ENCODE measurements at places on chromosomes 3 and 15.

GRCh38 chr3:186362988-186363387 lies 954 bp upstream of the DGKG start:
- DNase-seq = no peak

GRCh38 chr3:58560771-58561311 lies 16.4 kb downstream of the FAM107A start:
- no peak for DNase-seq

- no peak for DNase-seq
These were observed 671.1 kb downstream of the TBL1XR1 start for GRCh38 chr3:176526225-176526624.

DNA sequence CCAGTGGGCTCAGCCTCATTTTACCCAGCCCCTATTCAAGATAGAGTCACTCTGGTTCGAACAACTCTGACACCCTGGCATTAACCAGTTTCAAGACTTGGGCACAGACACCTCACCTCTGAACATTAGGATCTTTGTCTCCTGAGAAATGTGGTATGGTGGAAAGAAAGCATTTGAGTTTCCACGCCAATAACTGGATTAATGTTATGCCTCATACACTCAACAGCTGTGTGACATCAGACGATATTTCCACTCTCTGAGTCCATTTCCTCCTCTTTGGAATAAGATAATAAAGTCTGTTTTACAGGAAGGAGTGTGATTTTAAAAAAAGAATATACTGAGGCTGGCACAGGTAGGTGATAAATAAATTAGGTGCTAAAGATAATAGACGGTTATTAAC lies 121.3 kb upstream of the CHL1 start:
- no peak for DNase-seq

- DNase-seq = no peak
These were observed 94.4 kb downstream of the TMCO5A start for GRCh38 chr15:38028869-38029268.

DNA sequence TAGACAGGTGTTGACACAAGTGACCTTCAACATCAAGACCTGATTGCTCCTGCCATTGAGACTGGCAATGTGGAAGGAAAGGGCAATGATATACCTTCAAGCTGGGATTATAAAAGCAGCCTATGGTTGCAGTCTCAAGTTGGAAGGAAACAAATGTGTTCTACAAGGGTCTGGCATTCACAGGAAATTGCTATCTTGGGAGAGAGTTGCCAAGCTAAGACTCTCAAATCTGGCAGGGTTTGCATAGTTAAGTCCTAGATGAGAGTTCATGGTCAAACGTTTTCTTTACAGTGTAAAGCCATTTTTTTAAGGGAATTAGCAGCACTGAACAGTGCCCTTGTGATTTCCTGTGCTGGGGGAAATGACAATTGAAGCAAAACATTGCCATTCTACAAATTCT lies 546.9 kb upstream of the CFAP20DC start:
- no peak for DNase-seq
